Thoracic aorta (tissue), 2 donors: ENCODE measurements at places on chromosomes 6 and 20. TPM values are rescaled to one million over a fixed set of nuclear protein-coding genes. Genes with fewer than 3 reads are reported as not detected.

DNA sequence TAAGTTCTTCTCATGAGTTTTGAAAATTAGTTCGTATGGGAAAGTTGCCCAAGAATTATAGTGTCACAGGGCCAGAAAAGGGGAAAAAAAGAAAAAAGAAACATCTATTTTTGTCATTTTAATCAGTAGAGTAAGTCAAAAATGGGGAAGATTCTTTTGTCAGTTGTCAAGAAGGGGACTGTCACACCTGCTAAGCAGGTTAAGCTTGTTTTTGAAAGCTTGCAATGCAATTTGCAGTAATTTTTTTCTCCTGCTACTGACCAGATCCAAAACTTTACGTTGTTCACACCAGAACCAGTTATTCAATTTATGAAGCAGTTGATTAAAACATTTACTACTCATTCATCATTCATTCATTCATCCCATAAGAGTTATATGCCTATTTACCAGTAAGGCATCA is 171.4 kb downstream of the SOX4 start:
- H3K27me3 ChIP-seq: no peaks in the 10 kb centered on the region
- no peak for DNase-seq
- H3K4me3 ChIP-seq: no peak overlapping the region

- H3K27ac ChIP-seq: no peak overlapping the region
- H3K36me3 ChIP-seq: no peaks in the 10 kb centered on the region
- no peak for DNase-seq
- H3K27me3 ChIP-seq: no peaks in the 10 kb centered on the region
- H3K4me1 ChIP-seq: no peaks in the 10 kb centered on the region
Measured at GRCh38 chr6:4564801-4565271, 211.4 kb upstream of the CDYL start.

GRCh38 chr20:33022289-33022688 is 9.2 kb upstream of the BPIFB6 start:
- no peaks in the 10 kb centered on the region for H3K4me1 ChIP-seq
- H3K27me3 ChIP-seq: no peaks in the 10 kb centered on the region
- no peak for DNase-seq
- no peak overlapping the region for H3K27ac ChIP-seq
- H3K4me3 ChIP-seq: no peak overlapping the region

- H3K4me1 ChIP-seq: no peaks in the 10 kb centered on the region
- H3K27ac ChIP-seq: no peak overlapping the region
- no peak for DNase-seq
- H3K27me3 ChIP-seq: no peaks in the 10 kb centered on the region
- H3K36me3 ChIP-seq: no peaks in the 10 kb centered on the region
- H3K4me3 ChIP-seq: no peak overlapping the region
Measured at GRCh38 chr6:49951926-49952325, 12.0 kb downstream of the DEFB114 start.

DNA sequence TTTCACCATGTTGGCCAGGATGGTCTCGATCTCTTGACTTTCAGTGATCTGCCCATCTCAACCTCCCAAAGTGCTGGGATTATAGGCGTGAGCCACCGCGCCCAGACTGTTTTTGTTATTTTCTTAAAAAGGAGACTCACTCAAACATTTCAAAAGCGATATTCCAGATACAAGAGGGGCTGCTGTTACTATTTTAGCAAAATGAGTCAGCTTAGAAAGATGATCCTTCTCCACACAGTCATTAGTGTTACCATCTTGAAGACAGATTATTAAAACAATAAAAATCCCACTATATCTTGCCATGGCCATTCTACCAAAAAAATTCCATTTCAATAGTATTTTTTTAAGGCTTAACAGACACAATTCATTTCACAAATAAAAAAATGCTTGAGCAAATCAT is 102.8 kb downstream of the PREP start:
- no peak for DNase-seq
- H3K27ac ChIP-seq: no peak overlapping the region
- peaks cover 8% of the 10 kb centered on the region for H3K36me3 ChIP-seq
- H3K4me3 ChIP-seq: no peak overlapping the region
- H3K4me1 ChIP-seq: no peaks in the 10 kb centered on the region

Gene OR12D3
- total RNA-seq: not detected

Gene MMP24
- total RNA-seq: 0.71 TPM
